ENCODE measurements at places on chromosomes 13 and 19.

GRCh38 chr13:27991881-27992280 is 3.4 kb upstream of the URAD start:
- no peak for DNase-seq
- no peaks in the 10 kb centered on the region for H3K27me3 ChIP-seq
- H3K27ac ChIP-seq: no peak overlapping the region

DNA sequence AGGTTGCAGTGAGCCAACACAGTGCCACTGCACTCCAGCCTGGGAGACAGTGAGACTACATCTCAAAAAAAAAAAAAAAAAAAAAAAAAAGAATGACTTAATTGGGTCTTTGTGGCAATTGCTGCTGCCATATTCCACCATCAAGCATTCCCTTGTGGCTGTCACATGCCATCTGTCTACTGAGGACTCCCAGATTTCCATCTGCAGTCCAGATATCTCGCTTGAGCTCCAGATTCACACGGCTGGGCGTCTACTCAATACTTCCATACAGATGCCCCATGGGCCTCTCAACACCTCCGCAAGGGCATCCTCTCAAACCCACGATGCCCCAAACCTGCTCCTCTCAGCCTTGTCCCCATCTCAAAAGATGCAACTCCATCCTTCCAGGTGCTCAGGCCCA is 12.9 kb downstream of the TMEM143 start:
- no peaks in the 10 kb centered on the region for H3K36me3 ChIP-seq
- H3K27me3 ChIP-seq: no peaks in the 10 kb centered on the region
- DNase-seq: no peak
- H3K27ac ChIP-seq: no peak overlapping the region
- no peak overlapping the region for H3K4me3 ChIP-seq

GRCh38 chr13:103288114-103288513 is 221.9 kb upstream of the SLC10A2 start:
- H3K4me3 ChIP-seq: no peak overlapping the region
- H3K36me3 ChIP-seq: no peaks in the 10 kb centered on the region

- H3K4me3 ChIP-seq: no peak overlapping the region
- DNase-seq: no peak
- H3K4me1 ChIP-seq: peaks cover 17% of the 10 kb centered on the region
- H3K36me3 ChIP-seq: no peaks in the 10 kb centered on the region
- no peaks in the 10 kb centered on the region for H3K27me3 ChIP-seq
Measured at GRCh38 chr13:51801631-51802099, 2.3 kb downstream of the DHRS12 start.

DNA sequence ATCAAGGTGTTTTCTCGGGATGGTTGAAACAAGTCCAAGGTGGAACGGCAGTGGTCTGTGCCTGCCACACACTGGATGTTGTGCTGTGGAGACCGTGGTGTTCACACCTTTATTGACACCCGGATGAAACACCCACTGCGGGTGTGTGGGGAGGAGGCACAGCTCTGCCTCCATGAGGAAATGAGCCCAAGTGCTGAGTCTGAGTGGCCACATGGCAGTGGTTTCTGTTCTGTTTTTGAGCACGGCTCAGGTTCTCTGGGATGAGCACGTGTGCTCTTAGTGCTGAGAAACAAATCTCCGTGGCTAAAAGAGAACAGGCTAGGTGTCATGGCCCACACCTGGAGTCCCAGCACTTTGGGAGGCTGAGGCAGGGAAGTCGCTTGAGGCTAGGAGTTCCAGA is 29.5 kb downstream of the UPF1 start:
- no peak overlapping the region for H3K27ac ChIP-seq
- peaks cover 59% of the 10 kb centered on the region for H3K36me3 ChIP-seq
- DNase-seq: no peak
- H3K4me3 ChIP-seq: no peak overlapping the region
- no peaks in the 10 kb centered on the region for H3K4me1 ChIP-seq
